ENCODE measurements at places on chromosomes 11 and 22.

DNA sequence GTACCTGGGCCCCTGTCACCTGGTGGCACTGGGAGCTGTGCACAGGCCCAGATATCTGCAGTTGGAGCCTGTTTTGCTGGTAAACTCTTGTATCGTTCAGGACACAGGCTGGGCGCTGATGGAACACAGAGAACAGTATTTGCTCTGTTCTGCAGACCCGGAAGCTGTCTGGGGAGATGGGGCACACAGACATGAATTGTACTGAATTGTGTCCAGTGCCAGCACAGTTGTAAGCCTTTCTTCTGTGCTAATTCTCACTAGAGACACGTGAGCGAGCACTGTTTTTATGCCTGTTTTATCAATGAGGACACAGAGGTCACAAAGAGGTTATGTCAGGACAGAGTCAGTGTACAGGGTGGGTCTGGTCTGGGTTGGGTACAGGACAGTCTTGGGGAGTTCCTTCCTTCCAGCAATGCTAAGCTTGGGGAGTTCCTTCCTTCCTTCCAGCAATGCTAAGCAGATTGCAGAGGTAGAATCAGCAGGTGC, 24.4 kb upstream of the ACR start:
- DNase-seq: no peak

DNA sequence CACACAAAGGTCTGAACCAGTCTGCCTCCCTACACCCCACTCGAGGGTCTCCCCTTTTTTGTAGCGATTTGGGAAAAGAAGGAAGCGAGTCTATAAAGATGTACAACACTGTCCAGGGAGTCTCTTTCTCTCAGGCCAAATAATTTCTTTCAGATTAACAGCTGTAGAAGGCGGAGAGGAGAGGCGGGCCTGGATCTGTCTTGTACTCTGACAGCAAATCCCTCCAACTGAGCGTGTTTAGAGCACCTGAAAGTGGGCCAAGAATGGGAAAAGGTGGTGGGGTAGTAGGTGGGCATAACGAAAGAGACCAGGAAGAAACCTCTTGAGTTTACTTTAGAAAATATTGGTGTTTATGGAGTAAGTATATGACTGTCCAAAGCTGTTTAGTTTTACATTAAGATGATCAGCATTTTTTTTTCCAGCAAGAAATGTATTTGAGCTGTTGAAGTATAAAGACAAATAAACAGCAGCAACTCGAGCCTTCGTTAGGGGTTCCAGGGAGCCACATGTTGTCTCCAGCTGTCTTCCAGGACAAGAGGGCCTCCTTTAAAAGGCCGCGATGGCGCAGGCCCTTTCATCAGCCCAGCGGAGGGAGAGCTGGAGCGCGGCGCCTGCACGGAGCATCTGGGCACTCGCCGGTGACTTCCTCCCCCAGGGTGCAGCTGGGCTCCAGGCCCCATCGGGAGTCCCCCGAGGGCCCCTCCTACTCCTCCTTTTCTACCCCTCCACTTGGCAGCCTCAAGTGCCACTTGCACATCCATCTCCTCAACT, 34.9 kb downstream of the SCUBE1 start:
- DNase-seq: peak; percentile 49

- no peak for DNase-seq
These were observed 20.2 kb downstream of the NF2 start for GRCh38 chr22:29623553-29624169.

GRCh38 chr11:45272701-45273100, 13.4 kb downstream of the SYT13 start:
- peak; percentile 9 for DNase-seq

DNA sequence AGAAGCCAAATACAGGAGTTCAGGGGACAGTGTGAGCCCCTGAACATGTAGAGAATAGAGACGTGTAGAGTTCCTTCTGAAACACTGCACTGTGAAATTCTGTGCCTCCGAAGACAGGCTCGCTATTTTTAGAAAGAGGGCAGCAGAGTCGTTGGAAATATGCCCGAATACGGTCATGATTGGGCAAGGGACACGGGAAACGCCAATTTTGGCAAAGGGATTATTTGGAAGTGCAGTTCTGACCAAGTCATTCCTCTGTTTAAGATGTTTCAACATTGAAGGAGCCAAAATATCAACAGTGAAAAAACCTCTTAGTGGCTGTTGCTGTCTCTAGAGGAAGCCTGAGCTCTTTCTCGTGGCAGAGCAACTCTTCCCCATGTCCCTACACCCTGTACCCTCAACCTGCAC, 9.5 kb upstream of the CBX6 start:
- DNase-seq: no peak

DNA sequence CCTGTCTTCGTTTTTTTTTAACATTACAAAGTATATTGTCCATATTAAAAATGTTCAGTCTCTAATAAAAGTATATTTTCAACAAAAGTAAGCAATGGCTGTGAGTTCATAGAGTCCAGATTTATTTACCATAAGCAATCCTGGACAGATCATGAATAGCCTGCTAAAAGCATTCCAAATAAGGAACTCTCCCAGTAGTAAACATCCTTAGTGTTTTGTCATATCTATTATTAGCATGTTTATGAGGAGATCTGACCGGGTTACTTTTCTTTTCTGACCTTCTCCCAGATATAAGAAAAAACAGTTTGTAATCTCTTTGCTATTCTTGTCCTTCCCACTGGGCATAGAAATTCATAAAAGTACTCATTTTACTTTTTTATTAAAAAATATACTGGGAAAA, 403.9 kb upstream of the ANO3 start:
- DNase-seq: no peak
